Naive thymus-derived CD4-positive, alpha-beta T cell (primary cell): ENCODE measurements at places on chromosomes 7 and 10.

DNA sequence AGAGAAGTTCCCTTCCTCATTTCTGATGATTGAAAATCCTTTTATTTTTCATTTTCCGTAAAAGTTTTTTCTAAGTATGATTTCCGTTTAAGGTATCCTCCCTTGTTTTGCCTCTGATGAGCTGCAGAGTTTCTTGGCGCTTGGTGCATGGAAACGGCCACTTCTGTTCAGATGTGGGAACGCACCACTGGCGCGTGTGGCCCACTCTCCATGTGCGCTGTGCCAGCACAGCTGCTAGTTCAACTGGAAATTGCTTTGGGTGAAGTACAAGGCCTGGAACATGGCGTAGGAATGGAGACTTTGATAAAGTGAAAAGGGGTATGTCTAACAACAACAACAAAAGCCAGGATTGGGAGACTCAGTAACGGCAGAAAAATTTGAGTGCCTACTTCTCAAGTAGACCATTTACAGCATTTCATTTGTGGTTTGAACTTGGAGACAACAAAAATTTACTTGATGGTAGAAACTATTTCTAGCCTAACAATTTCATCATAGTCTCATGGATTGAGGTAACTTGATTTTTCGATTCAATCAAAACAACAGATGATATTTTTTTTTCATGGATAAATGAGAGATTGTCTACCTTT lies 364.2 kb downstream of the SUGCT start:
- no peaks in the 10 kb centered on the region for H3K4me1 ChIP-seq
- no peak for DNase-seq
- H3K4me3 ChIP-seq, result no peak overlapping the region
- H3K27ac ChIP-seq, result no peak overlapping the region
- H3K36me3 ChIP-seq, result no peaks in the 10 kb centered on the region

- H3K27me3 ChIP-seq, result no peaks in the 10 kb centered on the region
- no peak overlapping the region for H3K4me3 ChIP-seq
- DNase-seq, result no peak
- H3K36me3 ChIP-seq, result no peaks in the 10 kb centered on the region
- H3K4me1 ChIP-seq, result no peaks in the 10 kb centered on the region
These were observed 66.7 kb upstream of the ATP6V0A4 start for GRCh38 chr7:138864667-138865066.

DNA sequence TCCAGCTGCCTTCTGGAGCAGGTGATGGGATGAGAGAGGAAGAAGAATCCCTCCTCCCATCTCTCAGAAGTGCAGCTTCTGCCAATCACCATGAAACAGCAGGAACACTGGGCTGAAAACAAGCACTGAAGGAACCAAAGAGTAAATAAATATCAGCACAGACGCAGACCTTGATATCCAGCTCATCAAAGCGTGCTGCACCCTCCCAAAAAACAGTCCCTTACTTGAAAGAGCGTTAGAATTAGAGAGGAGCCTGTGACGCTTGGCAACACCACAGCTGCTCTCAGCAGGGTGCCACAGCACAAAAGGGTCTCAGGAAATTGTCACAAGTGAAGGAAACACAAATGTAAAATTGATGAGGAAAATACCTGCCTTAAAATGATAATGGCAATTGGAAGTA lies 39.5 kb downstream of the KLF6 start:
- no peaks in the 10 kb centered on the region for H3K4me1 ChIP-seq
- no peaks in the 10 kb centered on the region for H3K27me3 ChIP-seq
- no peak for DNase-seq

- H3K27ac ChIP-seq, result no peak overlapping the region
- no peak overlapping the region for H3K4me3 ChIP-seq
- H3K36me3 ChIP-seq, result no peaks in the 10 kb centered on the region
- no peaks in the 10 kb centered on the region for H3K27me3 ChIP-seq
- no peaks in the 10 kb centered on the region for H3K4me1 ChIP-seq
These were observed 128.8 kb upstream of the DNAJB12 start for GRCh38 chr10:72483471-72483870.

- no peak overlapping the region for H3K4me3 ChIP-seq
- H3K36me3 ChIP-seq, result no peaks in the 10 kb centered on the region
- DNase-seq, result no peak
- no peaks in the 10 kb centered on the region for H3K27me3 ChIP-seq
- H3K4me1 ChIP-seq, result no peaks in the 10 kb centered on the region
These were observed 110.6 kb upstream of the COL1A2 start for GRCh38 chr7:94284104-94284503.
